Smooth muscle cell of the pulmonary artery (primary cell): ENCODE measurements at places on chromosomes 11 and 22. TPM values are rescaled to one million over a fixed set of nuclear protein-coding genes. Genes with fewer than 3 reads are reported as not detected.

Gene KCTD17
- 26.1 and 36.0 TPM in 2 replicates for total RNA-seq

Gene CD3D
- not detected in 2 replicates for total RNA-seq

Gene SLC22A12
- not detected in 2 replicates for total RNA-seq

Gene CDON
- 31.1 and 55.9 TPM in 2 replicates for total RNA-seq

Gene MFRP
- not detected in 2 replicates for total RNA-seq

Gene AAMDC
- 17.3 and 32.2 TPM in 2 replicates for total RNA-seq

Gene TRIM49D2
- total RNA-seq: not detected in 2 replicates

Gene CCDC15
- total RNA-seq: 0.99 and 1.3 TPM in 2 replicates

Gene IGSF9B
- total RNA-seq: 0.73 and 2.2 TPM in 2 replicates

Gene DTX4
- total RNA-seq: 0.79 and 3.8 TPM in 2 replicates

Gene SELENOM
- total RNA-seq: 145 and 156 TPM in 2 replicates

Gene PGA3
- total RNA-seq: 1.1 TPM in 1 of 2 replicates, not detected in the other

Gene RAB36
- total RNA-seq: 3.8 and 4.8 TPM in 2 replicates

Gene ADM
- total RNA-seq: 136 and 440 TPM in 2 replicates

Gene SCGB2A2
- total RNA-seq: not detected in 2 replicates

Gene OR6A2
- 0.13 and 0.26 TPM in 2 replicates for total RNA-seq

Gene PYGM
- 6.0 and 8.8 TPM in 2 replicates for total RNA-seq

Gene TNNI2
- total RNA-seq: not detected in 2 replicates

Gene LUZP2
- 0.07 and 0.26 TPM in 2 replicates for total RNA-seq

Gene OR52A1
- total RNA-seq: not detected in 2 replicates

Gene OR51I2
- total RNA-seq: not detected in 2 replicates

Gene DENND6B
- total RNA-seq: 3.3 and 4.3 TPM in 2 replicates

Gene SLC35E4
- total RNA-seq: 16.5 and 20.5 TPM in 2 replicates

Gene SSRP1
- 49.5 and 59.6 TPM in 2 replicates for total RNA-seq
